Regular cardiac myocyte (primary cell): ENCODE measurements at places on chromosomes 2 and 18. TPM values are rescaled to one million over a fixed set of nuclear protein-coding genes. Genes with fewer than 3 reads are reported as not detected.

SP5 gene
- total RNA-seq: not detected in 2 replicates

SLC8A1 gene
- total RNA-seq: 84.4 and 131 TPM in 2 replicates

UGT1A8 gene
- total RNA-seq: not detected in 2 replicates

FHOD3 gene
- total RNA-seq: 2.3 and 9.9 TPM in 2 replicates

MZT2B gene
- 146 and 186 TPM in 2 replicates for total RNA-seq

OST4 gene
- 560 and 905 TPM in 2 replicates for total RNA-seq

HOXD1 gene
- under 0.01 TPM in 1 of 2 replicates, not detected in the other for total RNA-seq

PRSS56 gene
- total RNA-seq: not detected in 2 replicates

TMEM182 gene
- total RNA-seq: 3.3 and 4.2 TPM in 2 replicates

ZNF512 gene
- total RNA-seq: 21.1 and 30.4 TPM in 2 replicates

NUP35 gene
- 10.4 and 23.2 TPM in 2 replicates for total RNA-seq

CNGA3 gene
- not detected in 2 replicates for total RNA-seq

GNLY gene
- not detected in 2 replicates for total RNA-seq

EGR4 gene
- not detected in 2 replicates for total RNA-seq

DSG4 gene
- total RNA-seq: not detected in 2 replicates

KCNJ3 gene
- total RNA-seq: not detected in 2 replicates

TOGARAM2 gene
- total RNA-seq: not detected in 2 replicates

CRYGA gene
- not detected in 2 replicates for total RNA-seq

APCDD1 gene
- 0.19 TPM in 1 of 2 replicates, not detected in the other for total RNA-seq

FSHR gene
- total RNA-seq: not detected in 2 replicates

HOXD13 gene
- total RNA-seq: not detected in 2 replicates

ERFE gene
- total RNA-seq: 1.2 and 2.8 TPM in 2 replicates

NDUFB3 gene
- total RNA-seq: 83.7 and 113 TPM in 2 replicates

MGAT4A gene
- 0.28 and 0.58 TPM in 2 replicates for total RNA-seq

MBP gene
- total RNA-seq: 7.1 and 16.6 TPM in 2 replicates

GCKR gene
- total RNA-seq: 1.1 and 1.9 TPM in 2 replicates

SERPINB5 gene
- under 0.01 TPM in 2 replicates for total RNA-seq

CFAP53 gene
- total RNA-seq: under 0.01 and 0.85 TPM in 2 replicates

MLPH gene
- 7.6 and 24.7 TPM in 2 replicates for total RNA-seq

C1QL2 gene
- not detected in 2 replicates for total RNA-seq

DLGAP1 gene
- total RNA-seq: 1.7 and 5.4 TPM in 2 replicates

TNP1 gene
- total RNA-seq: not detected in 2 replicates

SETBP1 gene
- total RNA-seq: 1.3 and 2.0 TPM in 2 replicates

CRYGC gene
- total RNA-seq: not detected in 2 replicates

DPP4 gene
- total RNA-seq: 87.2 and 433 TPM in 2 replicates
